ENCODE measurements at places on chromosomes 5 and 9.

GRCh38 chr5:53425687-53426511 is 54.5 kb upstream of the FST start:
- no peak for DNase-seq

GRCh38 chr9:6079386-6079785 is 64.0 kb upstream of the RANBP6 start:
- no peak for DNase-seq

- DNase-seq = no peak
These were observed 47.2 kb downstream of the GLDC start for GRCh38 chr9:6598249-6598725.

GRCh38 chr5:155307229-155307628 is 293.7 kb downstream of the KIF4B start:
- DNase-seq = no peak

GRCh38 chr5:61450493-61451279 is 118.6 kb downstream of the ZSWIM6 start:
- peak; percentile 3 for DNase-seq

- no peak for DNase-seq
These were observed 29.4 kb upstream of the ALDH1A1 start for GRCh38 chr9:72982146-72982799.

DNA sequence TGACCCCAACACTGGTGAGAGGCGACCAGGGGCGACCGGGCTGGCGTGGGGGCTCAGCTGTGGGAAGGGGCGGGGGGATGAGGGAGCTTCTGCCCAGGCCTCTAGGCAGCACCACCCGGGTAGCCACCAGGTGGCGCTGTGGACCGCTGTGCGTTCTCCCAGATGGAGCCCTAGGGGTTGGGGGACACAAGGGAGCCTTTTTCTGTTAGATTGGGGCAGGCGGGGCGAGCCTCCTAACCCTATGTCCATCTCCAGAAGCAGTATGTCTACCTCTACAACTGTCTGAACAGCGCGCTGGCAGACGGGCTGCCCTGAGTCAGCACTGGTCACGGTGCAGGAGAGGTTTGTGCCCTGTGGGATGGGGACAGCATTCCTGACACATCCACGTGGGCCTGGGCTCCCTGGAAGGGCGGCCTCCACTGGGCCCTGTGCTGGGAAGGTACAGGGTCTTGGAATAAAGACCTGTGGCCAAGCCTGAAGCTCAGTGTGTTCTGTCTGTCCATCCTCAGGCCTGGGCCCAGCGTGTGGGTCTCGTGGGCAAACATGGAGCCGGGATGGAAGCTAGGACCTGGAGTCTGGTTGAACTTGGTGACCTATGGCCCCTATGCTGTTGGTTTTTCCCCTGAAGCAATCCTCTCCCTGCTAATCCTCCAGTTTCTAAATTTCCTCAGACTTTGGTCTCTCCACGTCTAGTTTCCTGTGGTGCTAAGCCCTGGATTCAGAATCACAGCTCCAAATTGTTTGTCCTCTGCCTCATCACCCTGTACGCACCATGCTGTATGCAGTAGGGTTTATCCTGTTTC is 23.1 kb upstream of the SPTLC1 start:
- DNase-seq = peak; percentile 46

- no peak for DNase-seq
These were observed 150.1 kb upstream of the MPDZ start for GRCh38 chr9:13429301-13430190.

Measured in LoVo (cell line).